CD4-positive, alpha-beta T cell (primary cell): ENCODE measurements at places on chromosomes 1 and 21.

DNA sequence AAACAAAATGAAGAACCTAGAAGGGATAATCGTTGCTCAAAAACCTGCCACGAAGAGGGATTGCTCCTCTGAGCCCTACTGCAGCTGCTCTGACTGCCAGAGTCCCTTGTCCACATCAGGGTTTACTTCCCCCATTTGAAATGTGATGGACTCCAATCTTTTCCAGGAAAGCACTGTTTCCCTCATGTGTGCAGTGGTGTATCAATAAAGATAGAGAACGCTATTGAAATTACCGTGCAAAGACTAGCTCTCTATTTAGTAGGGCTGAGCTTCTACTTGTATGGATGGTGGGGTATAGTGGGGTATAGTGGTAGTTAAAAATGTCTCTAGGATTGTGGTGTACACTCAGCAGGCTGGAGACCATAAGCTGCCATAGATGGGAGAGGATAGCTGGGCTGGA lies 3.7 kb downstream of the TMCO2 start:
- H3K4me3 ChIP-seq: no peak overlapping the region
- H3K27ac ChIP-seq: no peak overlapping the region
- no peaks in the 10 kb centered on the region for H3K36me3 ChIP-seq

DNA sequence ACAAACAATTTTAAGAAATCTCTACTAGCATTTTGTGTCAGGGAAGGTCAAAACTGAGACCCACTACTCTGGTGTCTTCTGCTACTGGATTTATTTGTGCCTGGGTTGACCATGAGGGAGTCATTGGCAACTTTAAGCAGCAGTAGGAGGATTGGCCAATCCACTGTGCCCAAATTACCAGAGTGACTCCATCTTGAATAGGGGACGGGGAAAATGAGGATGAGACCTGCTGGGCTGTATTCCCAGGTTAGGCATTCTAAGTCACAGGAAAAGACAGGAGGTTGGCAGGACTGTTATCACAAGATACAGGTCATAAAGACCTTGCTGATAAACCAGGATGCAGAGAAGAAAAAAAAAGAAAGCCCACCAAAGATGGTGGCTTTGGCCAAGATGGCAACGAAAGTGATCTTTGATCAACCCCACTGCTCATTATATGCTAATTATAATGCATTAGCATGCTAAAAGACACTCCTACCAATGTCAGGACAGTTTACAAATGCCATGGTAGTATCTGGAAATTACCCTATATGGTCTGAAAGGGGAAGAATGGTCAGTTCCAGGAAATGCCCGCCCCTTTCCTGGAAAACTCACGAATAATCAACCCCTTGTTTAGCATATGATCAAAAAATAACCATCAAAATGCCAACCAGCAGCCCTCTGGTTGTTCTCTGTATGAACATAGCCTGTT lies 200.9 kb downstream of the LTN1 start:
- H3K4me3 ChIP-seq: no peak overlapping the region
- no peaks in the 10 kb centered on the region for H3K36me3 ChIP-seq
- no peaks in the 10 kb centered on the region for H3K4me1 ChIP-seq
- no peak for DNase-seq

- no peak overlapping the region for H3K4me3 ChIP-seq
- H3K27ac ChIP-seq: no peak overlapping the region
- no peak for DNase-seq
- no peaks in the 10 kb centered on the region for H3K36me3 ChIP-seq
- H3K4me1 ChIP-seq: peaks cover 10% of the 10 kb centered on the region
- no peaks in the 10 kb centered on the region for H3K27me3 ChIP-seq
Measured at GRCh38 chr1:42340093-42340492, 5.1 kb upstream of the FOXJ3 start.

- H3K36me3 ChIP-seq: peaks cover 20% of the 10 kb centered on the region
- H3K4me1 ChIP-seq: no peaks in the 10 kb centered on the region
- DNase-seq: no peak
- no peak overlapping the region for H3K4me3 ChIP-seq
- no peak overlapping the region for H3K27ac ChIP-seq
Measured at GRCh38 chr1:54871275-54872035, 15.5 kb downstream of the DHCR24 start.

- H3K27me3 ChIP-seq: no peaks in the 10 kb centered on the region
- no peaks in the 10 kb centered on the region for H3K4me1 ChIP-seq
- H3K4me3 ChIP-seq: no peak overlapping the region
- H3K27ac ChIP-seq: no peak overlapping the region
Measured at GRCh38 chr1:165222580-165222979, 133.9 kb downstream of the LMX1A start.

GRCh38 chr1:50488876-50489275 lies 65.6 kb upstream of the DMRTA2 start:
- H3K27me3 ChIP-seq: no peaks in the 10 kb centered on the region
- H3K4me1 ChIP-seq: no peaks in the 10 kb centered on the region
- DNase-seq: no peak
- no peak overlapping the region for H3K4me3 ChIP-seq
- H3K36me3 ChIP-seq: peaks cover 18% of the 10 kb centered on the region

GRCh38 chr1:203174324-203174985 lies 1.2 kb downstream of the MYBPH start:
- H3K27ac ChIP-seq: no peak overlapping the region
- DNase-seq: no peak
- no peaks in the 10 kb centered on the region for H3K36me3 ChIP-seq
- H3K4me1 ChIP-seq: no peaks in the 10 kb centered on the region
- no peaks in the 10 kb centered on the region for H3K27me3 ChIP-seq

DNA sequence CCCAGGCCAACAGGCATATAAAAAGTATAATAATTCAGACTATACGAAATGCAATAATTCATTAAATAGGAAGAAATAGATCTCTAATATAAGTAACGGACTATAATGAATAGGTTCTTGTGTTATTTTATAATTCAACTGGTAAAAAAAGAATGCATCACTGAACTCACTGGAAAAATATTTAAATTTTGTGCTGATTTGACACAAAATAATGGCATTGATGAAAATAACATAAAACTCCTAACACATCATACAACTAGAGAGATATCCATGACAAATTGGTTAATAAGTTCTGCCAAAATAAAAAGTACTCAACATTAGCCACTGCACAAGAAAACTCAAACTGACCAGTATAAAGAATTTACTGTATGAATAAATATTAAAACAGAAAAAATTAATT lies 57.1 kb upstream of the RAB4A start:
- no peaks in the 10 kb centered on the region for H3K4me1 ChIP-seq
- H3K27me3 ChIP-seq: no peaks in the 10 kb centered on the region
- DNase-seq: no peak
- H3K4me3 ChIP-seq: no peak overlapping the region

GRCh38 chr21:42146821-42147220 lies 72.1 kb upstream of the ABCG1 start:
- H3K4me3 ChIP-seq: no peak overlapping the region
- no peak overlapping the region for H3K27ac ChIP-seq
- no peak for DNase-seq

DNA sequence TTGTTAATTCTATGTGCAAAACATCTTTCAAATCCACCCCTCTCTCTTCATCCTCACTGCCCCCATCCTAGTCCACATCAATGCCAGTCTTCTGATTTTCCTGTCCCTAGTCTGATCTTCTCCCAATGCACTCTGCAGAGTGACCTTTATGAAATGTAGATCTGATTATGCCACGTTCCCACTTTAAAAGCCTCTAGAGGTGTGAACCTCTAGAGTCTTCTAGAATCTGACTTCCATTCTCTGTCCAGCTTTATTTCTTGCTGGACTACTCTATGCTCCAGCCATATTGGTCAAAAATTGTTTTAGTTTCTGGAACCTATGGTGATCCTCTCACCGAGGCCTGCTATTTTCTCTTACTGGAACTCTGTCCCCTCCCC lies 32.5 kb downstream of the ZNF648 start:
- DNase-seq: no peak
- H3K36me3 ChIP-seq: no peaks in the 10 kb centered on the region
- peak overlapping the region; percentile 76 for H3K4me3 ChIP-seq
- peaks cover 13% of the 10 kb centered on the region for H3K4me1 ChIP-seq

- peaks cover 21% of the 10 kb centered on the region for H3K4me1 ChIP-seq
- H3K27me3 ChIP-seq: no peaks in the 10 kb centered on the region
- peak; percentile 7 for DNase-seq
- H3K36me3 ChIP-seq: no peaks in the 10 kb centered on the region
Measured at GRCh38 chr1:166489670-166490436, 323.1 kb upstream of the FAM78B start.

GRCh38 chr21:29989634-29990234 lies 49.9 kb upstream of the GRIK1 start:
- H3K36me3 ChIP-seq: no peaks in the 10 kb centered on the region
- H3K4me1 ChIP-seq: no peaks in the 10 kb centered on the region
- no peak overlapping the region for H3K4me3 ChIP-seq
- no peak for DNase-seq

DNA sequence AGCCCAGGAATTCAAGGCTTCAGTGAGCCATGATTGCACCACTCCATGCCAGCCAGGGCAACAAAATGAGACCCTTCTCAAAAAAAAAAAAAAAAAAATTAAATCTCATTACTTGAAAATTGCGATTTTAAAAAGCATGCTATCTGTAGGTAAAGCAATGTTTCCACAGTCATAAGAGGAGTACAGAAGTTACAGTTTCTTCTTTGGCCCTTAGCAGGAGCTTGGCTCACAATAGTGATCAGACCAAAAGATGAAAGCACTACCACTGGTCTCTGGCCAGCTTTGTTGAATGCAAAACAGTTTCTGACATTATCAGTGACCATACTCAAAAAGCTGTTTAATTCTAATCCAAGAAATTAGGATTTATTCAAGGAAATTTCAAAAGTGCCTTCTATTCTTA lies 31.2 kb downstream of the VAV3 start:
- DNase-seq: no peak
- no peak overlapping the region for H3K27ac ChIP-seq
- H3K4me3 ChIP-seq: no peak overlapping the region
- H3K36me3 ChIP-seq: no peaks in the 10 kb centered on the region
- peaks cover 15% of the 10 kb centered on the region for H3K4me1 ChIP-seq
- no peaks in the 10 kb centered on the region for H3K27me3 ChIP-seq

DNA sequence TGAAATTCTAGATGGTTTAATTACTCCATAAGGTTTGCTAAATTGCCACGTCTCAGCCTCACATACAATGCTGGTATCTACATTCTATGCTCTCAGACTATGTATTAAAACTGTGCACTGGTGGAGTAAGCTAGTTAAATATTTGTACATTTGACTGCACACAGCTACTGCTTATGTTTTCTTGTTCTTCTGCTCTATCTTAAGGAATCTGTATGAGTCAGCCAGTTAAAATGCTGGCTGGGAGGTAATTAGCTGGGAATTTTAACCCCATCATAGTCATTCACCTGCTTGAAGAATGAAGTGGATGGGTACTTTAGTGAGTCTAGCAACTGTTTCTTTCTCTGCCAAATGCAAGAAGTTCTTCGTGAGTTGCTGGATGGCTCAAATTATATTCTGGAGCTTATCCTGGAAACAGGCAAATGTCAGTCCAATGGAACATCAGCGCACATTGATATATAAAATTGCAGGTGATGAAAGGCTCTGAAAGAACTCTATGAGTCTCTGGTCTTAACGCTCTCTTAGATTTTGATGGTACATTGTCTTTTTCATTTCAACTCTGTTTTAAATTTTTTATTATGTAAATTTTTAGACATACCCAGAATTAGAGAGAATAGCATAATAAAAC lies 83.4 kb downstream of the BACH1 start:
- no peak overlapping the region for H3K4me3 ChIP-seq
- no peak overlapping the region for H3K27ac ChIP-seq
- H3K27me3 ChIP-seq: no peaks in the 10 kb centered on the region
- H3K36me3 ChIP-seq: no peaks in the 10 kb centered on the region

- peaks cover 58% of the 10 kb centered on the region for H3K36me3 ChIP-seq
Measured at GRCh38 chr1:35452106-35452774, 105.0 kb downstream of the KIAA0319L start.

- H3K4me3 ChIP-seq: no peak overlapping the region
- H3K4me1 ChIP-seq: no peaks in the 10 kb centered on the region
- no peaks in the 10 kb centered on the region for H3K36me3 ChIP-seq
Measured at GRCh38 chr1:245074898-245075297, 79.9 kb upstream of the KIF26B start.

- no peaks in the 10 kb centered on the region for H3K4me1 ChIP-seq
- H3K36me3 ChIP-seq: no peaks in the 10 kb centered on the region
- H3K4me3 ChIP-seq: no peak overlapping the region
- H3K27me3 ChIP-seq: no peaks in the 10 kb centered on the region
Measured at GRCh38 chr1:92701147-92701546, 83.8 kb downstream of the EVI5 start.

- peaks cover 35% of the 10 kb centered on the region for H3K36me3 ChIP-seq
- no peak for DNase-seq
- no peak overlapping the region for H3K27ac ChIP-seq
- H3K4me1 ChIP-seq: peaks cover 42% of the 10 kb centered on the region
- H3K27me3 ChIP-seq: no peaks in the 10 kb centered on the region
Measured at GRCh38 chr1:38027201-38028104, 14.9 kb downstream of the UTP11 start.

GRCh38 chr21:45111703-45112102 lies 37.3 kb downstream of the ADARB1 start:
- H3K27ac ChIP-seq: no peak overlapping the region
- H3K4me1 ChIP-seq: peaks cover 23% of the 10 kb centered on the region
- no peak for DNase-seq
- no peak overlapping the region for H3K4me3 ChIP-seq

GRCh38 chr1:184860535-184860934 lies 105.9 kb upstream of the EDEM3 start:
- no peaks in the 10 kb centered on the region for H3K4me1 ChIP-seq
- no peak for DNase-seq
- no peaks in the 10 kb centered on the region for H3K27me3 ChIP-seq

- H3K27me3 ChIP-seq: no peaks in the 10 kb centered on the region
- no peaks in the 10 kb centered on the region for H3K4me1 ChIP-seq
- H3K4me3 ChIP-seq: no peak overlapping the region
- no peak for DNase-seq
- H3K36me3 ChIP-seq: no peaks in the 10 kb centered on the region
Measured at GRCh38 chr1:8765198-8765597, 52.2 kb downstream of the RERE start.

DNA sequence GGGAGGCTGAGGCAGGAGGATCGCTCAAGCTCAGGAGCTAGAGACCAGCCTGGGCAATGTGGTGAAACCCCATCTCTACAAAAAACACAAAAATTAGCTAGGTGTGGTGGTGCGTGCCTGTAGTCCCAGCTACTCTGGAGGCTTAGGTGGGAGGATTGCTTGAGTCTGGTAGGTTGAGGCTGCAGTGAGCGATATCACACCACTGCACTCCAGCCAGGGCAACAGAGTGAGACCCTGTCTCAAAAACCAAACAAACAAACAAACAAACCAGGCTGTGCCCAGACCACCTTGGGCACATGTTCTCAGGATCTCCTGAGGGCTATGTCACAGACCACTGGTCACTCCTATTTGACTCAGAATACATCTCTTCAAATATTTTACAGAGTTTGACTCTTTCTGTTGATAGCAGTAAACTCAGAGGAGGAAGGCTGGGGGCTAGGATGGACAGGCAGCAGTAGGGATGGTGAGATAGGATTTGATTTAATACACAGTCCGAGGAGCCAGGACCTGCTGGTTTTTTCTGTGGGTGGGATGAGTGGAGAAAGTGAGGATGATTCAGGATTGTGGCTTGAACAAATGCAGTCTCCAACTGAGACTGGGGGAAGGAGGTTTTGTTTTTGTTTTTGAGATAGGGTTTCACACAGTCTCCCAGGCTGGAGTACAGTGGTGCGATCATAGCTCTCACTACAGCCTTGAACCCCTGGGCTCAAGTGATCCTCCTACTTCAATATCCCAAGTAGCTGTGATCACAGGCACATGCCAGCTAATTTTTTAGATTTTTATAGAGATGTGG lies 46.5 kb downstream of the OLFML3 start:
- no peaks in the 10 kb centered on the region for H3K36me3 ChIP-seq

- H3K4me3 ChIP-seq: no peak overlapping the region
- no peak overlapping the region for H3K27ac ChIP-seq
- H3K4me1 ChIP-seq: no peaks in the 10 kb centered on the region
- H3K27me3 ChIP-seq: no peaks in the 10 kb centered on the region
- H3K36me3 ChIP-seq: no peaks in the 10 kb centered on the region
Measured at GRCh38 chr1:97254731-97255463, 533.3 kb downstream of the PTBP2 start.
